D341Med (cell line): ENCODE measurements at places on chromosomes 2 and 18.
A peak's percentile ranks its signal among the peaks of the same experiment; 100 is the strongest.

- DNase-seq: no peak
These were observed 59.3 kb downstream of the SERTAD2 start for GRCh38 chr2:64594226-64594989.

DNA sequence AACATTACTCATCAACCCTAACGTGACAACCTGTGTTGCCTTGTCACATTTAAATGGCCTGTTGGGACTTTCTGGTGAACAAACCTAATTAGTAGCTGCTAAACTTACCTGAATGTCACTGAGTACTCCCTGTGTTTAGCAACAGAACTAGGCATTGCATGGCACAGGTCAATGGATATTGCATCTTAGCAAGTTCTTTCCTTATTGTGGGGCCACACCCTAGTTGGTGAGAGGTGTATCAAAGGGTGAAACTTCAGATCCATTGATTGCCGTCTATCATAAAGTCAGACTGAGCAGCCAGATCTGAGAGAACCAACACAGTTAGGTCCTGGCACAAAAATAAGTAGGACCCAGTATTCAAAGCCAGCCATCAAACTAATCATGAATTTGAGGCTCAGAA is 29.8 kb upstream of the ZNF385B start:
- no peak for DNase-seq

GRCh38 chr18:77132369-77133050 is at the start of gene MBP:
Gene MBP, minus strand, starts transcription at chr18:77132783. Its CDS starts 27,522 bp downstream, at chr18:77105261.
- peak; percentile 56 for DNase-seq

GRCh38 chr2:57869758-57870344 is 176.8 kb upstream of the VRK2 start:
- DNase-seq: no peak

DNA sequence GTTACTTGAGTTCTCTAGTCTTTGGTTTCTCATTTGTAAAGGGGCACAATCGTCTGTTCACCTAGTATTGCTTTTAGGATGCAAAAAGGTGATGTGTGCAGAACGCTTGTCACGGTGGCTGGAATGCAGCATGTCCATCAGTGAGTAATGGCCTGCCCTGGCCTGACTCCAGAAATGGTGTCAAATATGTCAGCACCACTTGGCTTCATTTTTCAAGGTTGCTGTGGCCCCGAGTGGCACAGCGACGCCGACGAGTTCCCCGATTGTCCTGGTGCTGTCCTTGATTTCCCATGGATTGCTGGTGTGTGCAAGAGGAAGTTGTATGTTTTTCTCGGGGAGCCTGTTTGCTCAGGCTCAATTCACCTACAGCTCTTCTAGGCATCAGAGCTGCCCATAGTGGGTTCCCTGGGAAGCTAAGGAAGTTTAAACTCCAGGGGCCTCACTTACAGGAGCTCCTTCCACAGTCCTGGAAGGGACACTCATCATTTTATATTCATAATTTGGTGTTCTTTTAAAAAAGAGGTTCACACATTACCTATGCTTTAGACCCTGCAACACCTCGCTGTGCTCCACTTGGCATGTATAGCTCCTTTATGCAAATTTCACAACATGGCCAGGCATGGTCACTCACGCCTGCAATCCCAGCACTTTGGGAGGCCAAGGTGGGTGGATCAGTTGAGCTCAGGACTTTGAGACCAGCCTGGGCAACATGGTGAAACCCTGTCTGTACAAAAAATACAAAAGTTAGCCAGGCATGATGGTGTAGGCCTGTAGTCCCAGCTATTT is 25.6 kb upstream of the ZNF407 start:
- no peak for DNase-seq
